Mammary epithelial cell (primary cell): ENCODE measurements at places on chromosomes 6 and 20.

- DNase-seq = no peak
Measured at GRCh38 chr6:81682235-81682795, 70.2 kb downstream of the TENT5A start.

DNA sequence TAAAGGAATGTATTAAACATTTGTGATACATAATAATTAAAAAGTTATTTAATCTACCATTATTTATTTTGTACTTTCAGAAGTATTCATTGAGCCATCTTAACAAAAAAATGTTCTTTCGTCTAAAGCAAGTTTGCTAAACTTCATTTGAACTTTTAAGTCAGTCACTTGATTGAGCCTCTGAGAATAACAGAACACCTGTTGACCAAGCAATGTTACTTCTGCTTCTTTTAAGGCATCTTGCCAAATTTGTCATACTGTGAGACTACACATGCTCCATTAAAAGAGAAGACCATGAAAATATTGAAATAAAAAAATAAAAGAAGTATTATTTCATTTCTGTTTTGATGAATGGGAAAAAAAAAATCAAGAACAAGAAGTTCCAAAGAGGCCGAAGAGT lies 141.8 kb upstream of the BMP5 start:
- no peak for DNase-seq

DNA sequence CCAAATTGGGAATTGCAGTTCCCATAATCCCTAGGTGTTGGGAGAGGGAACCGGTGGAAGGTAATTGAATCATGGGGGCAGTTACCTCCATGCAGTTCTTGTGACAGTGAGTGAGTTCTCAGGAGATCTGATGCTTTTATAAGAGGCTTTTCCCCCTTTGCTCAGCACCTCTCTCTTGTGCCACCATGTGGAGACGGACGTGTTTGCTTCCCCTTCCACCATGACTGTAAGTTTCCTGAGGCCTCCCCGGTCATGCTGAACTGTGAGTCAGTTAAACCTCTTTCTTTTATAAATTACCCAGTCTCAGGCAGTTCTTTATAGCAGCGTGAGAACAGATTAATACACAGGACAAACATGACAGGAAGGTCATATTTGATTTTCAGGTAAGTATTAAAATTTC lies 25.3 kb upstream of the HECA start:
- DNase-seq = no peak

- DNase-seq = no peak
Measured at GRCh38 chr20:46131396-46131795, 13.3 kb downstream of the CD40 start.

GRCh38 chr20:14604143-14604542 lies 266.7 kb upstream of the FLRT3 start:
- no peak for DNase-seq

DNA sequence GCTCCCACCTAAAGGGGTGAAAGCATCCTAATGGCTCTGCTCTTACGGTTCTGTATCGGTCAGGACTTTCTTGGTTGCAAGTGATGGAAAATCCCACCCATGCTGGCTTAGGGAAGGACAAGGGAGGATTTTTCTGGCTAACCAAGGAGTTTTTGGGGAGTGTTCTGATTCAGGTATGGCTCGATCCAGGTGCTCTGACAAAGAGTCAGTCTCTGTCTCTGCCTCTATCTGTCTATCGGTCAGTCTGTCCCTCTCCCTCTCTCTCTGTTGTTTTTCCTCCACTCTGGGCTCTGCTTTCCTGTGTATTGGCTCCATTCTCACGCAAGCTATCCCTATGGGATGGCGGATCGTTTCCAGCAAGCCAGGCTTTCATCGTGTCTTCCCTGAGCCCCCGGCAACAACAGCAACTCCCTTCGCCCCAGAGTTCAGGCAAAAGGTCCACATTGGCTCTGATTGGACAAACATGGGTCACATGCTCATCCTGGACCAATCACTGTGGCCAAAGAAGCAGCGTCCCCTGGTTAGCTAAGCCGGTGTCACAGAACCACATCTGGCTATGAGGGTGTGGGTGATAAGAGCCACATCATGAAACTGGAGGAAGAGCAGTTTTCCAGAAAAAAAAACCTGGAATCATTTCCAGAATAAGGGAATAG lies 160.3 kb downstream of the BMP7 start:
- DNase-seq = no peak

DNA sequence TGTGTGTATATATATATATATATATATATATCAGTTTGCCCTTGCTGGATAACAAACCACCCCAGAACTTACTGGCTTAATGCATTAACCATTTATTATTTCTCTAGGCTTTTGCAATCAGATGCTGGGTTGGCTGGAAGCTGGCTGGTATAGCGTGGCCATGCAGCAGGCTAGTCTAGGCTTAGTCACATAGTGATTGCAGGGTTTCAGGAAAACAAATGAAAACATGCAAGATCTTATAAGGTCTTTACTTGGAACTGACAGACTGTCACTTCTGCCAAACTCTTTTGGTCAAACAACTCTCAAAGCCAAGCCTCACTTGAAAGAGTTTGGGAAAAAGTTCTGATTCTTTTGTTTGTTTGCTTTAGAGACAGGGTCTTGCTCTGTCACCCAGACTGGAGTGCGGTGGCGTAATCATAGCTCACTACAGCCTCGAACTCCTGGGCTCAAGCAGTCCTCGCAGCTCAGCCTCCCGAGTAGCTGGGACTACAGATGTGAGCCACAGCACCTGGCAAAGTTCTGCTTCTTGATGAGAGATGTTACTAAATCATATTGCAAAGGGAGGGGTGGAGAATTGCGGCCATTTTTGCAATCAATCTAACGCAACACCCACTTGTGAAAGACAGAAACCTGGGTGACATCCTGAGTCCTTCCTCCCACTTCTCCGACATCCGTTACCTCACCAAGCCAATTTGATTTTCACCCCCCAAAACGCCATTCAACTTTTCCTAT lies 74.6 kb upstream of the RNF24 start:
- DNase-seq = no peak

DNA sequence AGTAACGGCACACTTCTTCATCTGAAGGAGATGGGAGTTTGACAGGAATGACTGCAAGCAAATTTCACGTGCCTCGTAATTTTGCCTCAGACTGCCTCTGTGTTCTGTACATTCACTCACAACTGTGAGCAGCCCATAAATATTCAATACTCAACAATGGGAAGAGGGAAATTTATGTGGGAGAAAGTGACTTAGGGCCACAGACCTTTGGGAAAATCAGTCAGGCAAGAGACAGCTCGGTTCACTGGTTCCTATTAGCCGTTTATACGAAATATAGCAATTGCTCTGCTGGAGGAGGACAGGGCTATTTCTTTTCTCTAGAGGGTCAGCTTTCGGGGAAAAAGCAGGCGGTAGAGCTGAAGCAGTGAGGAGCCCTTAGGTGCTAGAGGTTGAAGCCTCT lies 28.0 kb downstream of the OPN5 start:
- no peak for DNase-seq

GRCh38 chr6:117547688-117548621 lies 54.4 kb downstream of the GOPC start:
- DNase-seq = no peak

DNA sequence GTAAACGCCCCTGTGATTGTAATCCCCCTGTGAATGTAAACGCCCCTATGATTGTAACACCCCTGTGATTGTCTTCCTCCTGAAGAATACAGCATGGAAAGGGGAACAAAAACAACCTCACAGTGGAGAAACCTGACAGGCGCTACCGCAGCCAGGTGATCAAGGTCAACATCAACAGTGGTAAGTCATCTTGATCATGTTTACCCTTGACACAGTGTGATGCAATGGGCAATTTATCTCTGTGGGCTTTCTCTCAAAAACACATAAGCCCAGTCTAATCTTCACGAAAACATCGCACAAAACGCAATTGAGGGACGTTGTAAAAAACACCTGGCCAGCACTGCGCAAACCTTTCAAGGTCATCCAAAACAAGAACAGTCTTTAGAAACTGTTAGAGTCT lies 277.2 kb downstream of the PRKN start:
- DNase-seq = no peak

DNA sequence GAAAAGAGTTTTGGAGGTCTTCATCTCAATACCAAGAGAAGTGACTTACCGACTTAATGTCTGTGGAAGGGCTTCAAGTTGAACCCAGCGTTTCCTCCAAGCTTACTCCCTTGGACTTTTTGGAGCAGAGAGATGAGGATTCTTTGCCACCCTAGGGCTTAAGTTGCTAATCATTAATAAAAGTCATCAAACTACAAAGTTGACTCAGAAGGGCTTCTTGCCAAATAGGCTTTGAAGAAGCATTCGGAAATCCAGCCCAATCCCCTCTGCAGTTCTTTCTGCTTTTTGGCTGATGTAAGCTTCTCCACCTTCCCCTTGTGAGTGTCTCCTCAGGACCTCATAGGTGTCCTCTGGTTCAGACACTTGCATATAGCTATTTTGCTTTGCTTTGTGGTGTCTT lies at the start of gene SLC17A3:
TSS of gene SLC17A3 (minus strand) at position 126 of the 400 bp plus-strand sequence. CDS start 5,856 bp downstream, outside the sequence.
- DNase-seq = no peak

GRCh38 chr6:166989427-166990032 lies 9.7 kb upstream of the CEP43 start:
- DNase-seq = peak; percentile 11

GRCh38 chr6:30334075-30334783 lies 7.5 kb downstream of the TRIM39 start:
- no peak for DNase-seq
